Stimulated activated CD4-positive, alpha-beta T cell treated with anti-CD3 and anti-CD28 coated beads, TNF-alpha, amount 100 ng/mL, for 1 hour (primary cell): ENCODE measurements at places on chromosomes 3 and 15.

DNA sequence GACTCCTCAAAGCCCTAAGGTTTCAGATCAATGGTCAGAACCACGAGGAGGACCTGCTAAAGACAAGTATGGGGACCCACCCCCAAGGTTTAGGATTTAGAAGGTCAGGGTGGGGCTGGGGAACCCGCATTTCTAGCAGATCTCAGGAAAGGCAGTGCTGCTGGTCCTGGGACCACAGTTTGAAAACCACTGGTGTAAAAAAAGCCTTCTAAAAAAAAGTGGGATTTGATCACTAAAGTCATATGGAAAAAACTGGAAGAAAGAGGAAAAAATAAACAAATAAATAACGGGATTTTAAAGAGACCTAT is 832 bp downstream of the SLC41A3 start:
- DNase-seq = no peak

GRCh38 chr3:68996356-68996995 is 17.0 kb downstream of the EOGT start:
- no peak for DNase-seq

DNA sequence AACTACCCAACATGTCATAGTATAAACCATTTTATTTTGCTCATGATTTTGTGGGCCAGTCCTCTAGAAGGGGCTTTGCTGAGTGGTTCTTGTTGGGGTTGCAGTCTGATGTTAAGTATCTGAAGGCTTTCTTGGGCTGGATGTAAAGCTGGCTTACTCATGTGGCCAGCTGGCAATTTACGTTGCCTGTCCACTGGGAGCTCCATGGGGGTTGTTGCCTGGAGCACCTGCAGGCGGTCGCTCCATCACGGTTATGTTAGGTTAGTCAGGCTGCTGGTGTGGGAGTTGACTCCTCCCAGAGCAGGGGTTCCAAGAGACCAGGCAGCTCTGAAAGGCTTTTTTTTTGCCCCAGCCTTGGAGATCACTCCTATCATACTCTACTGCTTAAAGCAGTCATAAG is 98.1 kb downstream of the NR1D2 start:
- DNase-seq = no peak

GRCh38 chr3:188000361-188000861 is 153.5 kb upstream of the LPP start:
- no peak for DNase-seq

DNA sequence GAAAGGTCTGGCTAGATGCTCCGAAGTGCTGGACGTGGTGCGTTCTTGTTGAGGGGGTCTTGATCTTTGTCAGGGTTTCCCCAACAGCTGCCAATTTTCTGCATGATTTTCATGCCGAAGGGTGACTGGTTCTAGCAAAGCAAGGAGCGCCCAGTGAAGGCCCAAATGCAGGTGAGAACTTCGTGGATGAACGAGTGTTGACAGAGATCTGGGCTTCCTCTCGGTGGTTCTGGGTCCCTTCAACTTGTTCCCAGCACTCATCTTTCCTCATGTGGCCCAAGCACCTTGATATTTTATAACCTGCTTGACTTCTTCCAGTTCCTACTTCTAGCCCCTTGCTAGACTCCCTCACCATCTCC is 40.8 kb upstream of the TFRC start:
- DNase-seq = no peak

GRCh38 chr3:157248590-157249422 is 88.9 kb upstream of the CCNL1 start:
- DNase-seq = no peak

DNA sequence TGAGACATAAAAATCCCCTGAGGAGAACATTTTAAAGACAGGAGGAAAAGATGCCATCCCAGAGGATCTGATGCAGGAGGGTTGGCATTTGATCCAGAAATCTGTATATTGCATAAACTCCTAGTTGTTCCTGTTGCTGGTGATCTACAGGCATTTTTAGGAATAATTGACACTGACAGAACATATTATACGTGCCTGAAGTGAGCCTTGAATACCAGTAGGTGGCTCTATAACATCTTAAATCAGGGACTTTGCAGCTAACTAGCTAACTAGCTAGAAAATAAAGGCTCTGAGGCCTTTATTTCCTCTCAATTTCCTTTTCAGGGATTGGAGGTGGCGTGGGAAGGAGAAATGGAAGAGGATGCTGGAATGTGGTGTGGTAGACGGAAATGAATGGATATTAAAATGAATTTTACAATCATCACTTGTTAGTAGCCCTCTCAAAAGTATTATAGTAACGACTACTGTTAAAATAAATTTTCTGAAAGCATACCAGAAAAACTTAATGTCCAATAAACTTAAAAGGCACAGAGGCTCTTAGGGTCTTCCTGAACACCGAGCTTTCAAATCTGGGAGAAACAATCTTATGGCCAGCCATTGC is 73.8 kb upstream of the ZBED2 start:
- DNase-seq = no peak

DNA sequence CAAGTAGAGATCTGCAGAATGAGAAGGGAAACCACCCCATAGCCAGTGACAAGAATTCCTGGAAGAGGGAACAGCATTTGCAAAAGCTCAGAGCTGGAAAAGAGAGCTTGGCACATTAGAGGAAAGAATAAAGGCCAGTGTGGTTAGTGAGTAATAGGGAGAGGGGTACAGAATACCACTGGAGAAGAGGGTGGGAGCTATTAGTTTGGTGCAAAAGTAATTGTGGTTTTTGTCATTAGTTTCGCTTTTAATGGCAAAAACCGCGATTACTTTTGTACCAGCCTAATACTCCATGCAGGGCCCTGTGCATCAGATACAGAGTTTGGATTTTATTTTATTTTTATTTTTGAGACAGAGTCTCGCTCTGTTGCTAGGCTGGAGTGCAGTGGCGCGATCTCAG is 9.8 kb downstream of the SLC24A1 start:
- no peak for DNase-seq

DNA sequence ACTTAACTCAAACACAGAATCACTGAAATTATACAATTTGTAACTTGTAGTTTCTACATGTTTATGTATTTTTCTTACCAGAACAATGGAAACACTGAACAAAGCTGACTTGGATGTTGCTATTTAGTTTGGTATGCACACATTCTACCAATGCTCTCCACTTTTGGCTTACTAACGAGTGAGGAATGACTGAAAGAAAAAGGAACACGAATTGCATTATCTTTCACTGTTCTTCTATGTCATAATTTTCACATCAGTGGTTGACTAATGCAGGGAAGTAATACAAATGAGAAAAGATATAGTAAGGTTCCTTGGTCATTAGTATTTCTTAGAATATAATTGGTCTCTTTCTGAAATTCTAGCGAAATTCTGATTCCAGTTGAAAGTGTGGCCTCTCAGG is 9.8 kb upstream of the CNTN3 start:
- no peak for DNase-seq

GRCh38 chr15:52677593-52678467 is 1.4 kb downstream of the ATOSA start:
- no peak for DNase-seq

DNA sequence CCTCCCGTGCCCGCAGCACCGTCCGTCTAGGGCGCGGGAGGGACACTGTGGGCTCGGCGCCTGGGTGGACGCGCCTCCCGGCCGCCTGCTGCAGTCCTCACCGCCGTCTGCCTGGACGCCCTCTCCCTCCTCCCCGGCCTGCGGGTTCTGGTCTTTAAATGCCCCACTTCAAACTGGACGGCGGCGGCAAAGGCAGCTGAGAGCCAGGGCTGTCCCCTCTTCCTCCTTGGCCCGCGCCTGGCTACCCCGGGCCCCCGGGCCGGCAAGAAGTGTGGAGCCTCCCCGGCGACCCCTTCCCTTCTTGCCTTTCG is 426 bp downstream of the CBLB start:
- DNase-seq = no peak

GRCh38 chr3:127822682-127823425 is 539 bp upstream of the MGLL start:
- DNase-seq = no peak

- DNase-seq = no peak
Measured at GRCh38 chr3:196121066-196121465, 39.2 kb upstream of the TFRC start.

DNA sequence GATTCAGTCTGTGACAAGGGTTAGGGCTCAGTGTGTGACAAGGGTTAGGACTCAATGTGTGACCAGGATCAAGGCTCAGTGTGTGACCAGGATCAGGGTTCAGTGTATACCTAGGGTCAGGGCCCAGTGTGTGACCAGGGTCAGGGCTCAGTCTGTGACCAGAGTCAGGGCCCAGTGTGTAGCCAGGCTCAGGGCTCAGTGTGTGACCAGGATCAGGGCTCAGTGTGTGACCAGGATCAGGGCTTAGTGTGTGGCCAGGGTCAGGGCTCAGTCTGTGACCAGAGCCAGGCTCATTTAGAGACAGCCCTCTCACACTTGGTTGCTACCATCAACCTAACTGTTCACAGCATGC is 24.2 kb downstream of the LOXL1 start:
- DNase-seq = no peak
